ENCODE measurements at places on chromosomes 11 and 22.

DNA sequence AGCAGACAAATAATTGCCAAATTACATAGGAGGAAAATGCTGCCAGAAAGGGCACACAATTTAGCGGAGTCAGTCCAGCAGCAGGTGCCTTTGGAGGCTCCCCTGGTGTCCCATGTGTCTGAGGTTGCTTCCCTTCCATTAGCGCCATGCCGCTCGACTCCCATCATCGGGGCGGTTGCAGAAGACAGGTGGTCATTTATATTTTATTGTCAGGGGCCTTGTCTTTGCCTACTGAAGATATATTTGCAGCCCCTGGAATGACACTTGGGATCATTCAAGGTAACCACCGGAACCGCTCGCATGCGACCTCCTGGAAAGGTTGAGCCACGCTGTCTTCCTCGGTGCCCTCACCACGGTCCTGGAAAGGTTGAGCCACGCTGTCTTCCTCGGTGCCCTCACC is 298.3 kb downstream of the TBC1D22A start:
- DNase-seq, result no peak

DNA sequence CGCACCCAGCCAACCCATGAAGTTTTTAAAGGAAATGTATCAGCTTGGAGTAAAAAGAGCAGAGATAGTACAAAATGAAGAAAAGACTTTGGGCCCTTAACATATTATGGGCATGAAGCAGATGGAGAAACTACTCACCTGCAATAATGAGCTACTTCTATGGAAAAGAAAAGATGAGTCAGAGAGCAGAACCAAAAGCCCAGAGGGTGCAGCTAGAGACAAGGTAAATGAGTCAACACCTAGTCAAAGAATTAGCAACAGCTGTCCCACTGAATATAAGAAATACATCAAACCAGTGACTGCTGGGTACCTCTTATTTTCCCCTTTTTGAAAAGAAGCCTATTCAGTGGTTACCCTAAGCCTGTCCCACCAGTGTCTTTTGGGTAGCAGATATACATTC is 61.8 kb downstream of the RPL27A start:
- DNase-seq, result no peak

GRCh38 chr11:46896719-46897406 is 21.5 kb downstream of the LRP4 start:
- DNase-seq, result no peak

DNA sequence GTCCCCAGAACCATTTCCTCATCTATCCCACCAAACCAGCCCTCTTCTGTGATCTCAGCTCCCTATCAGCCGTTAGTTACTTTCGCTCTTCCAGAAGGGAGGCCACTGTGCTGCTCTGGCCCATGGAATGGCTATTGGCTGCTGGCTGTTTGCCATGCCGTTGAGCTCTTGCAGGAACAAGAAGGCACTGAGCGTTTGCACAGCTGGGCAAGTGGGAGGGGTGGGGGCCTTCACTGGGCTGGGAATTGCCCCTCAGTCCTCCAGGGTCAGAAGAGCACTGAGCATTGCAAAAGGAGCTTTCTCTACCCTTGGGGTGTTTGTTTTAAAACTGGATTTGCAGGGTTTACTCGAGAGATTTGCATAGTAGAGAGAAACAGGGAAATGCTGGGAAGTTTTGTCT is 129.0 kb upstream of the PARVA start:
- DNase-seq, result peak; percentile 48

DNA sequence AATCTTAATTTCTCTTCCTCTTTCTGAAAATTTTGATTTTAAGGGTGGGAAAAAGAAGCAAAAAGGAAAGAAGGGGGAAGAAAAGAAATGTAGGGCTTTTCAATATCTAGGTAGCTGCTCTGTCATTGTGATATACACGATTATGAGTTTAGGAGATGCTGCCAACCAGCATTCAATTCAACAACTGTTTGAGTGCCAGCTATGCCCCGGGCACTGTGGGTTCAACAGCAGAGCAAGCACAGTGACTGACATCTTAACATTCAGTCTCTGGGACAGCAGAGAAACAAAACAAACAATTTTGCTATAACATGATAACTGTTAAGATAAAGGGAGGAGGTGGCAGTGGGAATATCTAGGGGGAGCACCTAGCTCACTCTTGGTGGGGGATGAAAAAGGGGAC is 91.6 kb downstream of the DBX1 start:
- no peak for DNase-seq

GRCh38 chr22:39723899-39724351 is 153.4 kb downstream of the CACNA1I start:
- DNase-seq, result no peak

- DNase-seq, result no peak
Observed at GRCh38 chr11:61609000-61609979, 28.4 kb upstream of the SYT7 start.

GRCh38 chr22:39728236-39728860 is 157.8 kb downstream of the CACNA1I start:
- DNase-seq, result no peak

Data from progenitor cell of endocrine pancreas (in vitro differentiated cells).